ENCODE measurements at places on chromosomes 2 and 18.

DNA sequence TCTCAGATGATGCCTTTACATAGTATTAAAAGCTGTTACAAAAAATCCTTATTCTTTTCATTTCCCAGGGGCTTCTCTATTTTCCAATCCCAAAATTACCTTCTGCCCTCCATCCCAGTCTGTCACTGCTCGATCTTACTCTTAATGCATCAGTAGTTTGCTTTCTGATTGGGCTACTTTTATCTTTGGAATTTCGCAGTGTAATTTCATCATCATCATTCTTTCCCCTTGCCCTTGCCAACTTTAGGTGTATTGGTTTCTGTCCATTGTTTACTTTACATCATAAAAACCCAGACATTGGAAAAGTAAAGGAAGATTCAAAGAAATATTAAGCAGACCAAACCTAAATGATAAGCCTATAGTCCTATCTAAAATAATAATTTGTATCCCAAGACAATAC lies 457.2 kb downstream of the PIK3C3 start:
- DNase-seq = no peak

- no peak for DNase-seq
These were observed 21.3 kb downstream of the SCN1A start for GRCh38 chr2:166106431-166107015.

- DNase-seq = no peak
These were observed 10.0 kb upstream of the ICA1L start for GRCh38 chr2:202881570-202881969.

DNA sequence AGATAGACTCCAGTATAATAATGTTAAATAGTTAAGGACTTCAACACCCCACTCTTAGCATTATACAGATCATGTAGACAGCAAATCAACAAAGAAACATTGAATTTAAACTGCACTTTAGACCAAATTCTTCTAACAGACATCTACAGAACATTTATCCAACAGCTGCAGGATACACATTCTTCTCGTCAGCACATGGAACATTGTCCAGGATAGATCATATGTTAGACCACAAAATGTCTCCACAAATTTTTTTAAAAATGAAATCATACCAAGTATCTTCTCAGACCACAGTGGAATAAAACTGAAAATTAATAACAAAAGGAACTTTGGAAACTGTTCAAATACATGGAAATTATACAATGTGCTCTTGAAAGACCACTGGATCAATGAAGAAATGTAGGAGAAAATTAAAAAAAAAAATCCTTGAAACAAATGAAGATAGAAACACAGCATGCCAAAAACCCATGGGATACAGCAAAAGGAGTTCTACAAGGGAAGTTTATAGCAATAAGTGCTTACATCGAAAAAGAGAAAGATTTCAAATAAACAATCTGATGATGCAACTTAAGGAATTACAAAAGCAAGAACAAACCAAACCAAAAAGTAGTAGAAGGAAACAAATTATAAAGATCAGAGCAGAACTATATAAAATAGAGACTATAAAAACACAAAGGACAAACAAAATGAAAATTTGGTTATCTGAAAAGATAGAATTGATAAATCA lies 12.3 kb upstream of the SPP2 start:
- DNase-seq = no peak

DNA sequence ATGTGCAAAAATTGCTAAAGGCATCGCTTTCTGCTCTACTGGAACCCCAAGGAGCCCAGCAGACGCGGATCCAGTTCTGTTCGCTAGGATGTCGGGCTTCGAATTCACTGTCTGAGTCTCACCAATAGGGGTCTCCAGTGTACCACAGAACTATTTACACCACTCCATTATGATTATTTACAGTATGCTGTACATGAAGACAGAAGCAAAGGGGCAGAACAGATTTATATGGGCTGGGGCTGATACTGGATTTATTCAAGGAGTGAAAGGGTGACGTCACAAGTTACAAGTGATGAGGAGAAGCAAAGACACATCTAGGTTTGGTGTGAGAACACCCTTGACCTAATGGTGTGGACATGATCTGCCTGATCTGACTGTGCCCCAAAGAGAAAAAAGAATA lies 185.3 kb upstream of the ATP5MC3 start:
- no peak for DNase-seq

DNA sequence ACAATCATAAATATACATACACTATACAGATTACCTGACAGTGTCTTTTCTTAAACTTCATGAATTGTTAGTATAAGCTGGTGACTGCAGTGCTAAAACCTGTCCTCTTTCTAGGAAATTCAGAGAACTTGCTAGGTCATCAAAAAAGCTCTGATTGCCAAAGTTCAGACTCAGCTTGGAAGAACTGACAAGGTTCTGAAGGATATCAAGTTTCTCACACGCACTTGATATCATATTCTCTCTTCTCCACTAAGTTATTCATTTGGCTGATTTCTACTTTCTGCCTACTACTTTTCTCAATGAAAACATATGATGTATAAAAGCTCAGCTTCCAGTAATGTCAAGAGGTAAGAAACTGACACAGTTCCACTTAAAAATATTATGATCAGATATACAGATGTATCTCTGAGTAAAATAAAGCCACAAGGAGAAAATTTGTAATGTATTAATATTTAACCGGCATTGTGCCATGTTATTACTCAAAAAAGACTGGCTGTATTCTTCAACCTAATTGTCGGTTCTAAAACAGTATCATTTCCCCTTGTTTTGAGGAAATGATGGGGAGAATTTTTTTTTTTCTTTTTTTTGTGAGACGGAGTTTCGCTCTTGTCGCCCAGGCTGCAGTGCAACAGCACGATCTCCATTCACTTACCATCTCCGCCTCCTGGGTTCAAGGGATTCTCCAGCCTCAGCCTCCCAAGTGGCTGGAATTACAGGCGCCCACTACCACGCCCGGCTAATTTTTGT lies 2.4 kb downstream of the OSBPL1A start:
- DNase-seq = no peak

GRCh38 chr2:134426721-134427120 lies 172.8 kb downstream of the MGAT5 start:
- DNase-seq = no peak

GRCh38 chr2:15163326-15163725 lies 397.8 kb downstream of the NBAS start:
- no peak for DNase-seq

- DNase-seq = no peak
These were observed 58.3 kb downstream of the FEZ2 start for GRCh38 chr2:36539631-36540030.

GRCh38 chr2:203394519-203395227 lies 66.5 kb downstream of the ABI2 start:
- DNase-seq = no peak
